ENCODE measurements at places on chromosomes 2 and 18. TPM values are rescaled to one million over a fixed set of nuclear protein-coding genes. Genes with fewer than 3 reads are reported as not detected.
A peak's percentile ranks its signal among the peaks of the same experiment; 100 is the strongest.

DNA sequence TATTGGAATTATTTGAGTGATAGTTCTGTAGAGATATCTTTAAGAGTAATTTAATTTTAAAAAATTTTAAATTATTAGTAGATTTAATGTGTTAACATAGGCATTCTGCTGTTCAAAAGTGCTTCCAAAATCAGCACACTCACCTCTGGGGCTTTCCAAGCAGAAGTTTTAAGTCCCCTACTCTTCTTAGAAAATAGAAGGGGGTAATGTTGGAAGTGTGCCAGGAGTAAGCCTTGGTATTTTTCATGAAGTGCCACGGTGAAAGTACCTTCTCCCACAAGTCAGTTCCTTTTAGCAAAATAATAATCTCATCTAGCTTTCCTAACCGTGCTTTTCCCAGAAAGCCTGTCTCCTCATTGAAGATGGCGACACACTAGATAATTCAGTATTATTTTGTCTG is 3.9 kb upstream of the TNFRSF11A start:
- H3K4me3 ChIP-seq = no peak overlapping the region
- no peaks in the 10 kb centered on the region for H3K36me3 ChIP-seq
- DNase-seq = no peak
- no peaks in the 10 kb centered on the region for H3K4me1 ChIP-seq

DNA sequence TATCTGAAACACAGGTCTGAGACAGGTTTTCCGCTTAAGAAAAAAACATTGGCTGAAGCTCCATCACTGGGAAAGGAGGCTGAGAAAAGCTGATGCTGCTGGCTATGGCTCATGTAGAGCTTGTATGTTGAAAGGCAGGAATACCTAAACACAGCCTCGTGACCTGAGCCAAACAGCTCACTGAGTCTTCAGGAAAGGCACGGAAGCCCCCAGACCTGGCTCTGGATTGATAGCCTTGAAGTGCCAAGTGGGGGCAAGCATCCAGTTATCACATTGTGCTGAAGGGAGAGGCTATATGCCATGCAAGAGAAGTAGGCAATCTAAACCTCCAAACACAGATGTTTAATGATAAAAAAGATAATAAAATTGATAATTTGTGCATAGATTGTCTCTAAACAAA is 21.9 kb downstream of the CYTIP start:
- no peak overlapping the region for H3K4me3 ChIP-seq
- no peaks in the 10 kb centered on the region for H3K36me3 ChIP-seq
- H3K27ac ChIP-seq = no peak overlapping the region
- DNase-seq = no peak
- no peaks in the 10 kb centered on the region for H3K27me3 ChIP-seq

- no peaks in the 10 kb centered on the region for H3K36me3 ChIP-seq
- H3K4me3 ChIP-seq = no peak overlapping the region
- no peaks in the 10 kb centered on the region for H3K27me3 ChIP-seq
- DNase-seq = no peak
- H3K4me1 ChIP-seq = no peaks in the 10 kb centered on the region
Measured at GRCh38 chr2:12062053-12062395, 315.6 kb downstream of the LPIN1 start.

GRCh38 chr2:24521162-24521857 is 30.3 kb downstream of the NCOA1 start:
- no peaks in the 10 kb centered on the region for H3K36me3 ChIP-seq
- no peak for DNase-seq
- H3K27me3 ChIP-seq = no peaks in the 10 kb centered on the region
- no peak overlapping the region for H3K27ac ChIP-seq
- no peak overlapping the region for H3K4me3 ChIP-seq

Gene CAPN13
- total RNA-seq = not detected

- H3K36me3 ChIP-seq = no peaks in the 10 kb centered on the region
- H3K27me3 ChIP-seq = no peaks in the 10 kb centered on the region
- no peak overlapping the region for H3K4me3 ChIP-seq
- H3K27ac ChIP-seq = no peak overlapping the region
- no peak for DNase-seq
Measured at GRCh38 chr18:47284721-47285395, 33.4 kb upstream of the SKOR2 start.

DNA sequence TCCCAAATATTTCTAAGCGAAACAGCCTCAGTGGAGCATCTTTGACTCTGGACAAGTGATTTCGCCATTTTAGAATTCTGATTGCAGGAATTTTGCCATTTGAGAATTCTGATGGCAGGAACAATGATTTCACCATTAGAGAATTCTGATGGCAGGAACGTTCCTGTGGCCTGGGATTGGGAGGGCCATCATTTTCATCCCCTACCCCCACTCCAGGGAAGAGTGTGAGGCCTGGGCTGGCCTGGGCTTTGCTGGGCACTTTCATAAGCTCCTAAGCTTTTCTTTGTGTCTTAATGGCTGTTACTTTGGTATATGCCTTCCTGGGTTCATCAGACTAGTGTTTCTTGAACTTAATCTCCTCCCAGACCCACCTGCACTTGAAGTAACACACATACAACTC is 129.3 kb upstream of the EPAS1 start:
- no peak overlapping the region for H3K4me3 ChIP-seq
- H3K36me3 ChIP-seq = no peaks in the 10 kb centered on the region
- H3K27me3 ChIP-seq = no peaks in the 10 kb centered on the region
- H3K4me1 ChIP-seq = peaks cover 13% of the 10 kb centered on the region
- no peak for DNase-seq

Gene AQP12A
- total RNA-seq = not detected

- H3K4me1 ChIP-seq = peaks cover 30% of the 10 kb centered on the region
- H3K4me3 ChIP-seq = no peak overlapping the region
- H3K27me3 ChIP-seq = no peaks in the 10 kb centered on the region
Measured at GRCh38 chr2:218403810-218404209, 4.1 kb downstream of the CTDSP1 start.

DNA sequence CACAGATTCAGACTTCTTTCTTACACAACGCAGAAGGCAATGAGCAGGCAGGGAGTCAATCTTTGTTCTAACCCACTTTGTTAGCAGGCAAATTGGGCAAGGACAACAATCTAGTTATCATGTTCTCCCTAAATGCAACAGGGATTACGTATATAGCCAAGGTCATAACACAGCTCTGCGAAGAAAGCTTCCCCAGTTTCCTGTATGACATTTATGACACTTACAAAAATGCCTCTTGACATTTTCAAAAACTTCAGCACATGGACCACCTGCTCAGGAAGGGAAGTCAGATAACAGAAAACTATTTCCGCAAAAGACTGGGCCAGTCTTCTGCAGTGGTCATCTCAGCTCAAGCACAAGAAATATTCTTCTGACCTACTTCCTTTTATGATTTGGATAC is 106.1 kb downstream of the IRS1 start:
- H3K4me3 ChIP-seq = no peak overlapping the region
- H3K27ac ChIP-seq = no peak overlapping the region
- no peak for DNase-seq
- H3K36me3 ChIP-seq = no peaks in the 10 kb centered on the region
- H3K4me1 ChIP-seq = no peaks in the 10 kb centered on the region

Gene ALMS1
- total RNA-seq = 51.0 TPM

Gene HOXD13
- total RNA-seq = 4.9 TPM

DNA sequence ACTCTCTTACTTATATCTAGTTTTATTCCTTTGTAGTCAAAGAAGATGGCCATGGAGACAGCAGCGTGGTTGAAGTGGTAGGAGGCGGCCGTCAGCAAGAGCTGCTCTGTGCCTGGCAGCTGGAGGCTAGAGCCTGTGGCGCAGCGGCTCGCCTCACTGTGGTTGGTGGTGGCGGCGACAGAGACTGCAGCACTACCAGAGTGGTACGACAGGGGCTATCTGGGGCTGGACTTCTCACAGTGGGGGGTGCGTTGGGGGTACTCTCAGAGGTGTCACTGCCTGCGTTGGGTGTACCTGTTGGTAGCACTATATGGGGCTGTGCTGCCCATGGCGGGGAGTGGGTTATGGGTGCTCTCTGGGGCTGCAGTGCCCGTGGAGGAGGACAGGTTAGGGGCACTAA is 8.5 kb upstream of the ANKRD62 start:
- no peaks in the 10 kb centered on the region for H3K4me1 ChIP-seq
- H3K27ac ChIP-seq = no peak overlapping the region
- H3K4me3 ChIP-seq = no peak overlapping the region
- H3K27me3 ChIP-seq = no peaks in the 10 kb centered on the region
- no peaks in the 10 kb centered on the region for H3K36me3 ChIP-seq
- DNase-seq = no peak

GRCh38 chr18:48675352-48675761 is 136.5 kb downstream of the CTIF start:
- no peaks in the 10 kb centered on the region for H3K27me3 ChIP-seq
- H3K36me3 ChIP-seq = no peaks in the 10 kb centered on the region
- no peak overlapping the region for H3K4me3 ChIP-seq
- peak; percentile 77 for DNase-seq
- H3K4me1 ChIP-seq = peaks cover 3% of the 10 kb centered on the region

GRCh38 chr2:129277585-129277981 is 701.9 kb upstream of the RAB6C start:
- no peak overlapping the region for H3K27ac ChIP-seq
- DNase-seq = no peak
- no peak overlapping the region for H3K4me3 ChIP-seq
- H3K4me1 ChIP-seq = no peaks in the 10 kb centered on the region

Gene GCG
- not detected for total RNA-seq

Gene RAX
- total RNA-seq = not detected

GRCh38 chr2:123363826-123364225 is 661.3 kb upstream of the CNTNAP5 start:
- no peaks in the 10 kb centered on the region for H3K4me1 ChIP-seq
- DNase-seq = no peak
- H3K27ac ChIP-seq = no peak overlapping the region
- no peak overlapping the region for H3K4me3 ChIP-seq
- no peaks in the 10 kb centered on the region for H3K36me3 ChIP-seq

GRCh38 chr2:113767811-113768460 is 11.5 kb upstream of the SLC35F5 start:
- no peaks in the 10 kb centered on the region for H3K4me1 ChIP-seq
- H3K4me3 ChIP-seq = no peak overlapping the region
- H3K36me3 ChIP-seq = no peaks in the 10 kb centered on the region
- DNase-seq = no peak

Gene SULT1C4
- 33.4 TPM for total RNA-seq

Gene NT5C1B
- total RNA-seq = not detected

DNA sequence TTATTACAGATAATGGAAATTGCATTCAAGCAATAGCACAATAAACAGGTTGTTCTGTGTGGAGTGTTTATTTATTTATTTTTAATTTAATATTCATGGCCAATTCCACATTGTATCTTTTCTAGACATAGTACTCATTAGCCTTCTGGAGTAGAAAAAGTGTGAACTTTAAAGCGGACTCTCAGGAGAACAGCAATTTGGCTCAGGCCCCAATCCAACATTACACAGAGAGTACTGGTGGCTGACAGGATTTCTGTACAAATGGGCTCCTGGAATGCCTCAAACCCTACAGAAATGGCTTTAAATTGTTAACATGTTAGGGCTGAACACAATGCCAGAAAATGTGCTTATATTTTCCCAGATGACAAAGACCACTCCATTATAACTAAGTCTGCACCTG is 533.9 kb upstream of the NXPH2 start:
- no peak overlapping the region for H3K27ac ChIP-seq
- H3K36me3 ChIP-seq = no peaks in the 10 kb centered on the region
- H3K4me3 ChIP-seq = no peak overlapping the region
- no peaks in the 10 kb centered on the region for H3K27me3 ChIP-seq
- H3K4me1 ChIP-seq = no peaks in the 10 kb centered on the region

Gene ZAP70
- total RNA-seq = 3.7 TPM

- no peak overlapping the region for H3K27ac ChIP-seq
- H3K4me3 ChIP-seq = no peak overlapping the region
- peaks cover 3% of the 10 kb centered on the region for H3K4me1 ChIP-seq
- no peak for DNase-seq
Measured at GRCh38 chr2:69184224-69184623, 171.2 kb downstream of the ANTXR1 start.

DNA sequence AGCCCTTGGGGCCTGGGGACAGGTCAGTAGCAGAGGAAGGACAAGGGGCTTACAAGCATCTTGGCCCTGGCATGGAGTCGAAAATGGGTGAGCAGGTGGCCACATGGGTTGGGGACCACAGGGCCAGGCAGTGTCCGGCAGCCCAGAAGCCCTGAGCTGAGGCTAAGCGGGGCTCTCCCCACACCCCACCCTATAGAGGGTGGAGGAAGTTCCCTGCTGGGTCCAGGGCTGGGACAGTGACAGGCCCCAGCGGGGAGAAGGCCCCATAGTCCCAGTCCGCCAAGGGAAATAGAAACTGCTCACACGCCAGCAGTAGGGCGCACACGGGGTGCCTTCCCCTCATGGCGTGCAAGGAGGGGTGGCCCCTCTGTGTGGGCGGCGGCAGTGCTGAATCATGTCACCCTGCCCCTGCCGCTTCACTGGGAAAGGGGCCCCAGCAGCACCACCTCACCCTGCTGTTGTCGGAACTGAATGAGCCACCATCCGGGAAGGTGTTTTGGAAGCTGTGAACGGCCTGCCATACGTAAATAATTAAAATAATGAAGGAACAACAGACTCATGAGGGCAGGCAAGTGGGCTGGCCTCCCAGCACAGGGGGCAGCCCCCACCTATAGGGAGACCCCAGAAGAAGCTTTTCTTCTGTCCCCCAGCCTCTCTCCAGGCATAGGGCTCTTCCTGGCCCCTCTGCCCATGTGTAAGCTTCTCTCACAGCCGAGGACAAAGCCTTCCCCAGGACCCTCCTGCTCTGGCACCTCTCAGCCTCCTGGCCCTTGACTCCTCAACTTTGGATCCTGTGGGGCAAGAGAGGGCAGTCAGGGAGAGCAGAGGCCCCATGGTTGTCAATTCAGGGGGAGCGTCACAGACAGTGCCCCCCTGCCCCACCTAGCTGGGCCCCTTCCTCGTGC is 12.7 kb upstream of the DUSP2 start:
- no peak overlapping the region for H3K27ac ChIP-seq
- no peak overlapping the region for H3K4me3 ChIP-seq
- no peaks in the 10 kb centered on the region for H3K4me1 ChIP-seq
- H3K36me3 ChIP-seq = no peaks in the 10 kb centered on the region
- no peaks in the 10 kb centered on the region for H3K27me3 ChIP-seq

Gene IL36B
- total RNA-seq = not detected

DNA sequence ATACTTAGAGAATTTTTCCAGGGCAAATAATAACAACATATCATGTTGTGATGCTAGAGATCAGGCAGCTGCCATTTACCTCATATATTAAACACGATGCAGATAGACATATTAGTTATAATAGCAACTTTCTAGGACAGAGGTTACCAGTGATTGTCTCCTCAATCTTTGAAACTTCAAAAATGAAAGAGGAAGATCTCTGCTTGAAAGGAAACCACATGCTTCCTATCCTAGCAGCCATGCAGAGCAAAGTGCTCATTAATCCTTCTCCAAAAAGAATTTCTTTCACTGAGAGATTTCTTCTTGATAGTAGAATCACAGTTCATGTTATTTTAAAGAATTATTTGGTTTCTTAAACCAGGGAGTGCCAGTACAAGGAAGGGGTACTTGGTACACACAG is 317.2 kb downstream of the CPS1 start:
- H3K27ac ChIP-seq = no peak overlapping the region
- H3K4me3 ChIP-seq = no peak overlapping the region
- DNase-seq = no peak
- no peaks in the 10 kb centered on the region for H3K36me3 ChIP-seq
- no peaks in the 10 kb centered on the region for H3K4me1 ChIP-seq
- H3K27me3 ChIP-seq = no peaks in the 10 kb centered on the region

Gene IL1RL2
- 0.70 TPM for total RNA-seq
